ENCODE measurements at places on chromosomes 1 and 21. TPM values are rescaled to one million over a fixed set of nuclear protein-coding genes. Genes with fewer than 3 reads are reported as not detected.

Gene TMEM50B
- 24.4 TPM for total RNA-seq

Gene SLC16A4
- 64.4 TPM for total RNA-seq

Gene LDLRAD2
- total RNA-seq: under 0.01 TPM

DNA sequence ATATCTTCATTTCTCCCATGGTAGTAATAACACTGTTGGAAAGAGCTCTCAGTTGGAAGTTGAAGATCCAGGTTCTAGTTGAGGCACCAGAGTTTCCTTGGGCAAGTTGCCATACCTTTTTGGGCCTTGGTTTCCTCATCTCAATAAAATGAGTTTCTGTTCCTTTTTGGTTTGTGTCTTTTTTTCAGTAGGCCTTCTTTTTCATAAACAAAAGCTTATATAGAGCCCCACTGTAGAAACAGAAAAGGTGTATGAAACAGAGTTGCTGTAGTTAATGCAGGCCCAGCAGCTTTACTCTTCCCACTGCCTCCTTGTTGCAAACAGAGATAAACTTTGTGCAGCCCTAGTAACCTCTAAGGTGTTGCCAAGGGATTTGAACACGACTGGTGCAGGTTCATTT, 41.7 kb downstream of the WNT4 start:
- H3K27ac ChIP-seq: no peak overlapping the region
- H3K4me1 ChIP-seq: no peaks in the 10 kb centered on the region
- DNase-seq: no peak
- no peak overlapping the region for H3K4me3 ChIP-seq
- H3K27me3 ChIP-seq: no peaks in the 10 kb centered on the region

DNA sequence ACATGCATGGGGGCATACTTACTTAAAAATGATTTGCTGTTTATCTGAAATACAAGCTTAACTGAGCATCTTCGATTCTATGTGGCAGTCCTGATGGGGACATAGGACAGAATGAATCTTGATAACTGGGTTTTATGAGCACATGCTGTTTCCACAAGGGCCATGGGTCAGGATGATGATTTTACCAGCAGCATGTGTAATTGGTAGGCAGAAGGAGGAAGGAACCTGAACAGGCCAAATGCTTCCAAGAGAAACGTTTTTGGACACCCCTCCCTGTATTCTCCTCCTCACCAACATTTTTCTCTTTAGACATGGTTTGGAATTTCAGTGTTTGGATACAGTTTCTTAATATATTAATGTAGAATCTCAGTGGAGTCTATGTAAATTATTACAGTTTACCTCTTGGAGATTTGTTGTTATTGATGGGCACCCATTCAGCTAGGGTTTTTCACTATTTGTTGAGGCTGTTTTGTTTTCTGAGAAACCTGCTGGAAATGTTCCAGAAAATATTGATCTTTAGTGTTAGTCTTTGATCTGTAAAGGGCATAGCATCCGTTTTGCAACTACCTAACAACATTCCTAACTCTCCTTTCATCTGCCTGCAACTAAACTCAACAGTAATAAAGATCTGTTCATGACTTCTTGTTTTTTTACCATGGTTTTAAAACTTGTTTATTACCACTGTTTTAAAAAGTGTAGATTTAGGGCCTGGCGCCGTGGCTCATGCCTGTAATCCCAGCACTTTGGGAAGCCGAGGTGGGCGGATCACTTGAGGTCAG, 42.0 kb downstream of the TBCE start:
- no peaks in the 10 kb centered on the region for H3K4me1 ChIP-seq
- no peaks in the 10 kb centered on the region for H3K36me3 ChIP-seq
- no peak for DNase-seq
- no peak overlapping the region for H3K4me3 ChIP-seq
